Pulmonary artery endothelial cell (primary cell): ENCODE measurements at places on chromosomes 4 and X. TPM values are rescaled to one million over a fixed set of nuclear protein-coding genes. Genes with fewer than 3 reads are reported as not detected.

GRCh38 chrX:3312109-3312508 is 34.3 kb downstream of the MXRA5 start:
- DNase-seq = no peak

DNA sequence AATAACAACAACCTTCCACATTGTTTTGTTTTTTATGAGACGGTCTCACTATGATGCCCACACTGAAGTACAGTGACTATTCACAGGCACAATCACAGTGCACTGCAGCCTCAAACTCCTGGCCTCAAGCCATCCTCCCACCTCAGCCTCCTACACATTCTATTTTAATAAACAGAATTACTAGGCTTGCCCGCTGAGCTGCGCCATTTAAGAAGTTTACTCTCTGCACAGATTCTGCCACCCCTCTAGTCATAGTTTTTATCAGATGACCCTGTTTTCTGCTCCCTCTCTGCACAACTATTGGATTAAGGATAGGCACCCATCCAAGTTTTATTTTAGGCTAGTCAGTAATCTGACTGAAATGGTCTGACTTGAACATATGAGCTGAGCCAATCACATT is 11.3 kb upstream of the COX18 start:
- no peak for DNase-seq

DNA sequence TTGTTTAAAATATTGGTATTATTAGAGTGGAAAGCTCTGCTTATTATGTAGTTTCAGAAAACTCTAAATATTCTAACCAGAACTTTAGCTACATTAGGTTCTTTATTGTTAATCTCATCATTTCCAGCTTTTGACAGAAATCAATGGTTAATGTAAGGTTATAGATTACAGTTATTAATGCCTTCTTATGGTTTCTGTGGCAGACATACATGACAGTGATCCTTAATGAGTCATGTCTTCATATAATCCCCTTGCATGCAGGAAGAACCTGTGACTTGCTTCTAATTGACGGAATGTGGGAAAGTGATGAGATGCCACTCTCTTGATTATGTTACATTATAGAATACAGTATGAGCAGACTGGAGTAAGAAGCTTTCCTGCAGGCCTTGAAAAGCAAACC is 23.5 kb downstream of the KLHL8 start:
- no peak for DNase-seq

GRCh38 chrX:41730081-41730480 is 6.1 kb downstream of the GPR82 start:
- no peak for DNase-seq

GRCh38 chrX:69015156-69015555 is 150.1 kb downstream of the PJA1 start:
- no peak for DNase-seq

DNA sequence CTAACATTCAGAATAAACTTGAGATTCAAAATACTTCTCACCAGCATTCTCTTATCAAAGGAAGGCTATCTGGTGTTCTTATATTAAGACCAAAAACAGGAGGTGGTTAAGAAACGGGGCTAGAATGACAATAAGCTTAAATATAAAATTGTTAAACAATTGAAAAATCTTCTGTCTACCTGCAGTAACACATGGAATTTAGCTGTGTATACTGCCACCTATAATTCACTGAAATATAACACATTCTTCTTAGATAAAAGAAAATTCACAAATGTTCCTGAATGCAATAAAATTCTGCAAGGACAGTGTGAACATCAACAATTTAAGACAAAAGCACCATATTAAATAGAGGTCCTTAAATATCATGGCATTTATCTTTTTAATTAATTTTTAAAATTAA is 11.5 kb upstream of the PCDH10 start:
- DNase-seq = no peak

DNA sequence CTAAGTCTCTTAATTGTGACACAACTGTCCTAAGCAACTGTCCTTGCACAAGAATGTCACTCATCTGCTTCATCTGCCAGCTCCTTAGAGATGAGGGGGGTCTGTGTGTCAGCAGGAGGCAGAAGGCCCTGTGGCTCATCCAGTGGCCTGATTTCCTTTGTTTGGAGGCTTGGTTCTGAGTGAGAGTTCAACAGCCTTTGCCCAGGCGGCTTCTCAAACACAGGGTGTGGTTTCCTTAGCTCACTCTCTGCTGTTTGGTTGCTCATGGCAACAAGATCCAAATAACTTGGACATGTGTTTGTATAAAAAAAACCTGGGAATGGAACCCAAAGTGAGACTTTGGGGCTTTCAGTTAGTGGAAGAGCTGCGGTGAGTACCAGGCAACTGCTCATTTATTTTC is 46.6 kb downstream of the MAP7D3 start:
- no peak for DNase-seq

- no peak for DNase-seq
Observed at GRCh38 chrX:101164766-101165590, 54.6 kb upstream of the DRP2 start.

POLN gene
- 2.0 and 4.8 TPM in 2 replicates for total RNA-seq

PTCHD1 gene
- total RNA-seq = under 0.01 TPM in 1 of 2 replicates, not detected in the other

PNMA6F gene
- not detected in 2 replicates for total RNA-seq
